ENCODE measurements at places on chromosomes 16 and 17.

DNA sequence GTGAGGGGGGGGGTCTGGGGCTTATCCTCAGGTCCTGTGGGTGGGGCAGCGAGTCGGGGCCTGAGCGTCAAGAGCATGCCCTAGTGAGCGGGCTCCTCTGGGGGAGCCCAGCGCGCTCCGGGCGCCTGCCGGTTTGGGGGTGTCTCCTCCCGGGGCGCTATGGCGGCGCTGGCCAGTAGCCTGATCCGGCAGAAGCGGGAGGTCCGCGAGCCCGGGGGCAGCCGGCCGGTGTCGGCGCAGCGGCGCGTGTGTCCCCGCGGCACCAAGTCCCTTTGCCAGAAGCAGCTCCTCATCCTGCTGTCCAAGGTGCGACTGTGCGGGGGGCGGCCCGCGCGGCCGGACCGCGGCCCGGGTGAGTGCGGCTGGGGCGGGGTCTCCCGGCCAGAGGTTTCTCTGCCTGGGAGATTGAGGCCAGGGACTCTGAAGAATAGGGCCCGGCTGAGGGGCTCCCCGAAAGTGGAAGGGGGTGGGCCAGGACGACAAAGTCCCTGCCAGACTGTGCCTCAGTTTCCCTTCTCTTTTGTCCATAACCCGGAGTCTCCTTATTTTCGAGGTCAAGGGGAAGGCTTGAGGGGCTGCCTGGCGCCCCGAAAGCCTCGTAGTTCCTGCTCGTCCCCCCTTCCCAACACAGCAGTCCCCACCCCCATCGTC, at the start of gene FGF11:
Gene FGF11, plus strand, starts transcription at position 51 of the 651 bp plus-strand sequence. Its CDS starts 109 bp downstream, at position 160.
- no peak for DNase-seq

DNA sequence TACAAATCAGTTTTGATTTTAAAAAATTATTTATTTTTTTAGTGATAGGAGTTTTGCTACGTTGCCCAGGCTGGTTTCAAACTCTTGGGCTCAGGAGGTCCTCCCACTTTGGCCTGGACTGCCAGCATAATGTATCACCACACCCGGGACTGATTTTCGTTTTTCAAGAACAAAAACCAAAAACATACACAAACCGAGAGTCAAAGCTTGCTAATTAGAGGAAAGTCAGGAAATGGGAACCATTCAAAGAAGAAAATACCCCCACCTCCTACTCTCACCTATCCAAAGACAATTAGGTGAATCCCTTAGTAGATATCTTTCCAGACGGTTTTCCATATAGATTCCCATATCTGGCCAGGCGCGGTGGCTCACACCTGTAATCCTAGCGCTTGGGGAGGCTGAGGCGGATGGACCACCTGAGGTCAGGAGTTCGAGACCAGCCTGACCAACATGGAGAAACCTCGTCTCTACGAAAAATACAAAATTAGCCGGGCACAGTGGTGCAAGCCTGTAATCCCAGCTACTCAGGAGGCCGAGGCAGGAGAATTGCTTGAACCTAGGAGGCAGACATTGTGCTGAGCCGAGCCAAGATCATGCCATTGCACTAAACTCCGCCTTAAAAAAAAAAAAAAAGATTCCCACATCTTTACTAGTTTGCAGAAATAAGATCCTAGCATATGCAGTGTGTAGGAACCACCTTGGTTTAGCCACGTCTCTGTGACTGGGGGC, 883 bp upstream of the SPN start:
- no peak for DNase-seq

GRCh38 chr17:79993390-79994227, 42.1 kb downstream of the TBC1D16 start:
- DNase-seq: no peak

GRCh38 chr16:3356118-3356517, 429 bp downstream of the OR2C1 start:
- no peak for DNase-seq

DNA sequence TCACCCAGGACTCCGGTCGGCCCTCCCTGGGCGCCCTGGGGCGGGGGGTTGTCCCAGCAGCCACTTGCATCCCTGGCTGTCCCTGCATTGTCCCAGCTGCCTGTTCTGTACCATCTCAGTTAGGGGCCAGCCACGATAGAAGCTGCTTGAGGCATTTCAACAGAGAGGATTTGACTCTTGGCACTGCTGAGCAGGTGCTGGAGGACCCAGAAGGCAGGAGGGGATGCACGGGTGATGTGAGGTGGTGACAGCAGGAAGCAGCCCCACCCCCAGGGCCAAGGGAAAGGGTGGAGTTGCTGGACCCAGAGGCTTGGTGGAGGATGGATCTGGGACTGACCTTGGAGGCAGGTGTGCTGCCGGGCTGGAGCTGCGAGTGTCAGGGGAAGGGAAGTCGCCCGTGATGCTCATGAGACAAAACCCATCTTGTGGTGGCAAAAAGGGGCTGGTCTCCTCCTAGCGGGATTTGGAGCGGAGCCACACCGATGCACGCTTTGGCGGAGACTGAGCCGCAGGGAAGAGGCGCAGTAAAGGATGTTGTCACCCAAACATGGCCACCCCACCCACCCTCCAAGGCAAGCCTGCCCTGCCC, 188.0 kb upstream of the GSE1 start:
- no peak for DNase-seq

- no peak for DNase-seq
Observed at GRCh38 chr16:72224260-72224768, 52.4 kb upstream of the PMFBP1 start.

GRCh38 chr17:9212376-9213302, 191.3 kb downstream of the NTN1 start:
- DNase-seq: no peak

GRCh38 chr17:7219229-7219811, 316 bp downstream of the DLG4 start:
- DNase-seq: no peak

- DNase-seq: no peak
Observed at GRCh38 chr17:72139212-72139611, 18.4 kb downstream of the SOX9 start.

- no peak for DNase-seq
Observed at GRCh38 chr16:59339871-59340270, 605.8 kb upstream of the GOT2 start.

DNA sequence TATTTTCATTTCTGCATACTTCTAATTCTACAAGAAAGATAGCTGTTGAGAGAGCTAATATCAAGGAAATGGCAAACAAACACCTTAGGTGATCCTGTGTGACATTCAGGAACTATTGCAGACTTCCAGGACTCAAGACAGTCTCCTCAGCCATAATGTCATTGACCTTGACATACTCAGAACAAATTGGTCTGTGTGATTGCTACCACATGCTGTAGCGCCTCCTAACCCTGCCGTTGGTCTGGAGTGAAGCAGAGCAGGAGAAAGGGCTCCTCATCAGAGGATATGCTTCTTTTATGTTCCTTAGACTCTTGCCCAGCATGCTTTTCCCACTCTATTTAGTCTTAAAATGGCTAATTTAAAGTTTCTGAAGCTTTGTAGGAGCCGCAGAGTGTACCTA, 194.2 kb upstream of the TBX2 start:
- no peak for DNase-seq

Measured in stimulated activated CD4-positive, alpha-beta T cell treated with anti-CD3 and anti-CD28 coated beads, Interleukin-2, amount 100 ng/mL, for 48 hours (primary cell).